ENCODE measurements at places on chromosomes 4 and X. TPM values are rescaled to one million over a fixed set of nuclear protein-coding genes. Genes with fewer than 3 reads are reported as not detected.

Gene COL25A1
- polyA plus RNA-seq, result 2.2 TPM

GRCh38 chr4:66628146-66628545 is 917.2 kb downstream of the CENPC start:
- H3K27me3 ChIP-seq, result no peaks in the 10 kb centered on the region
- no peaks in the 10 kb centered on the region for H3K4me1 ChIP-seq
- H3K36me3 ChIP-seq, result no peaks in the 10 kb centered on the region

Gene NLGN4X
- polyA plus RNA-seq, result 0.31 TPM

- H3K36me3 ChIP-seq, result no peaks in the 10 kb centered on the region
- H3K27me3 ChIP-seq, result peaks cover 2% of the 10 kb centered on the region
- no peak overlapping the region for H3K4me3 ChIP-seq
- H3K27ac ChIP-seq, result no peak overlapping the region
- DNase-seq, result no peak
Observed at GRCh38 chrX:30733852-30734660, 80.8 kb downstream of the GK start.

GRCh38 chrX:134999469-134999868 is 8.7 kb downstream of the SMIM10 start:
- H3K27me3 ChIP-seq, result peaks cover 5% of the 10 kb centered on the region
- peak; percentile 34 for DNase-seq
- no peak overlapping the region for H3K27ac ChIP-seq
- no peaks in the 10 kb centered on the region for H3K36me3 ChIP-seq
